ENCODE measurements at places on chromosomes 5 and 9.
A peak's percentile ranks its signal among the peaks of the same experiment; 100 is the strongest.

DNA sequence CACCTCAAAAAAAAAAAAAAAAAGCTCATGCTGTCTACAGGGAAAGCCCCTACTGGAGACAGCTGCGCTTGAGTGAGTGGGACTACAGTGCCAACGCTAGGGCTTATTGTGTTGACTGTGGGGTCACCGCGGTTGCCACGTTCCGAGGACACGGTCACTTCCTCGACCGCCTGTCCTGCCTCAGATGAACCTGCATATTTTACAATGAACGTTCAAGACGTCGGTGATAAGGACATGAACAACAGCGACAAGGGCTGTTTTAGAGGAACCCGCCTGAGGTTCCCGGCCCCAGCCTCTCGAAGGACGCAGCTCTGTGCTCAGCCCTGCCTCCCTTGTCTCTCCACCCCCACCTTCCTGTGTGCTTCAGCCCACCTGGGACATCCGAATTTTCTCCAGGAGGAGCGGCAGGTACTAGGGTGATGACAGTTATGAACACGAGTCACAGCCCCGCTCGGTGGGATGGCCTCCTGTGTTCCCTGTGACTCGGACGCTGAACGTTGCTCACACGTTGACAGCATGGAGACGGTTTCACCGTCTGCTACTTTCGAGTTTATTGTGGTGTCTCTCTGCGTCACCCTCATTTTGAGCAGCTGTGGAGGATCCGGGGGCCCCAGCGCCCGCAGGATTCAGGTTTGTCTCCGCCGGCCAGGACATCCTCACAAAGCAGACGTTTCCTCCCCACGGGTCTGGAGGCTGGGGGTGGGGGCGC lies 11.3 kb upstream of the DIPK1B start:
- peak; percentile 22 for DNase-seq

- DNase-seq = no peak
Observed at GRCh38 chr9:23663946-23664345, 162.1 kb downstream of the ELAVL2 start.

GRCh38 chr5:59021286-59021673 lies 438.4 kb downstream of the RAB3C start:
- no peak for DNase-seq

DNA sequence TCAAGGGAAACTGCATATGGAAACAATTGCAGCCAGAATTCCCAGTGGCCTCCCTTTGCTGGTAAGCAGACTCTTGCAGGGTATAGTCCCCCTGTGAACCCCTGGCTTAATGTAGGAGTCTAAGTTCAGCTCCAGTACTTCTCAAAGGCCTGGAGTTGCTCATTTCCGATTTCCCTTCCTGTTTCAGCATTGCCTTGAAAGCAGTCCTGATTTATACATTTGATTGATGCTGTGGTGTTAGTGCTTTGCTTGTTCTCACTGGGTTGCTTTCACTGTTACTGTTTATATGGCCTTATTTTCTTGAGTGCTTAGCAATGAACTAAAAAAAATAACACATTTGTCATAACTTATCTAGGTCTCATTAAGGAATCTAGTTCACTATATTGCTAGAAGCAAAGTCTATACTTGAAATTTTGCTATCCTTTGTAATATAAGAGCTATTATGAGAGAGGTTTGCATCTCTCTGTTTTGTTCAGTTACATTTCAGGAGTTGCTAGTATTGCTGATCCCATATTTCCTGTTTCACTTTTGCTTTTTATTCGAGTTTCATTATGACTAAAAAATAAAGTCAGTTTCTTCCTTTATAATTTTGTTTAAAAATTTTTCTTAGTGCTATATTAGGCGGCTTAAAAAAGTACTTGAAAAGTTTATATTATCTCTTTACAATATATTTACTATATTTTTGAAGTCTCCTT lies 122.4 kb upstream of the NMUR2 start:
- no peak for DNase-seq

GRCh38 chr5:24401773-24402172 lies 243.0 kb downstream of the CDH10 start:
- DNase-seq = no peak

DNA sequence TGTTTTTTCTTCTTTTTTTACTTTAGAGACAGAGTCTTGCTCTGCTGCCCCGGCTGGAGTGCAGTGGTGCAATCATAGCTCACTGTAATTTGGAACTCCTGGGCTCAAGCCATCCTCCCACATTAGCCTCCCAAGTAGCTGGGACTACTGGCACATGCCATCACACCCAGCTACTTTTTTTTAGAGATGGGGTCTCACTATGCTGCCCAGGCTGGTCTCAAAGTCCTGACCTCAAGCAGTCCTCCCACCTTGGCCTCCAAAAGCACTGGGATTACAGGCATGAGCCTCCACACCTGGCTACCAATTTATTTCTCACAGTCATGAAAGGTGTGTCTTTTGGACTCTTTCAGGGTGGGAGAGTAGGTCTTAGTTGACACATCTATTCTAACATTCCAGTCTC lies 83.0 kb upstream of the FAM120A start:
- no peak for DNase-seq

DNA sequence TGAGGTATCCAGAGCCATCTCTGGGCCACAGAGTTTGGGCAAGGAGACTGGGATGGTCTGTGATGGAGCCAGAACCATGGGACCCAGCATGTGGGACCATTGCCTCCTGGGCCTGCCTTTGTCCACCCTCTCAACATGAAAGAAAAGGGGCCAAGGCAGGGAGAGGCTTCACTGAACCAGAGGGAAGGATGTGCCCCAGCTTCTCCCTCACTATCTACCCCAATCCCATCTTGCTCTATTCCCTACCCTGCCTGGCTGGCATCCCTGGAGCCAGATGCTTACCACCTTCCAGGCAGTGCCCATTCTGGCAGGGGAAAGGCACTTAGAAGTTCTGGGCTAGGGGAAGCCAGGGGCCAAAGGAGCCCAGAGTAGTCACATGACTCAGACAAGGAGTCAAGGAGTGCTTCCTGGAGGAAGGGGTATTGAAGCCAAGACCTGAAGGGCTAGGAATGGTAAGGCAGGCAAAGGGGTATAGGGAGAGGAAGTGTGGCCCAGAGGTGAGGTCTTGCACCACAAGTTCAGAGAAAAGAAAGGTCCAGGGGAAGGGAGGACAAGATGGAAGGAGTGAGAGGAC lies 9.8 kb downstream of the PDLIM4 start:
- DNase-seq = no peak

GRCh38 chr5:140298183-140298601 lies 4.7 kb downstream of the PFDN1 start:
- no peak for DNase-seq

- DNase-seq = no peak
Observed at GRCh38 chr5:57559110-57559635, 76.6 kb upstream of the ACTBL2 start.

GRCh38 chr5:171596391-171596878 lies 177.0 kb downstream of the FGF18 start:
- no peak for DNase-seq

DNA sequence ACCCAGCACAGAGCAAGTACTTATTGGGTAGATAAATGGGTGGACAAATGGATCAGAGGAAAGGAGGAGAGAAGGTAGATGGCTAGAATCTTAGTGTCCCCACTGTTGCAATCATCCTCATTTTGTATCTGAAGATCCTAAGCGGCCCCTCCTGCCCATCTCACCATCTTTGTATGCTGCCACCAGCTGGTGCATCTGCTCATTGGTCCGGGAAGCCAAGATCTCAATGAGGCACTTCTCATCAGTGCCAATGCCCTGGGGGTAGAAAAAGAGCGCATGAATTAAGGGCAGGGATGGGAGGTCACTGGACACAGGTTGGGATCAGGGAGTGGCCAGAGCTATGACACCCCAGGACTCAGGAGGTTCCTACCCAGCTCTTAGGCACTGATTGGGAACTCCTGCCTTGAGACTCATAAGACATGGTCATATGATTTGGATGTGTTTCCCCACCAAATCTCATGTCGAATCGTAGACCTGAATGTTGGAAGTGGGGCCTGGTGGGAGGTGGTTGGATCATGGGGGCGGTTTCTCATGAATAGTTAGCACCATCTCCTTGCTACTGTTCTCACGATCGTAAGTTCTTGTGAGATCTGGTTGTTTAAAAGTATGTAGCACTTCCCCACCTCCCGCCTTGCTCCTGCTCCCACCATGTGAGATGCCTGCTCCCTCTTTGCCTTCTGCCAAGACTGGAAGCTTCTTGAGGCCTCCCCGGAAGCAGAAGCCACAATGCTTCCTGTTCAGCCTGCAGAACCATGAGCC lies 20.3 kb downstream of the ANXA6 start:
- DNase-seq = no peak

DNA sequence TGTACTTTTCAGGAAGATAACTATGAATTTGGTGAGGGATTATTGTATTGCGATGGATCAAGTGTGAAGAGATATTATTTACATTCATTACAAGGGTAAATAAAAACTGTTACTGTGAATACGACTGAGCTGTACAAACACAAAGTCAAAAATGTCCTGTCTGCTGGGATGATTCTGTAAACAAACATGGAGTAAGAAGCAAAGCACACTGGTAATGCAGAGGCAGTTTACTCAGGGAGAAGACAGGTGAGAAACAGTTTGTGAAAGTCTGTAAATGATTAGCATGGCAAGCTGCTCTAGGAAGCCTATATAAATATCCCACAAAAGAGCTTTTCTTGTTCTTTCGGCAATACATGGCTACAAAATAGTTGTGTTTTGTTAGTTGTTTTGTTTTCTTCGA lies 115.4 kb upstream of the GNA14 start:
- no peak for DNase-seq

DNA sequence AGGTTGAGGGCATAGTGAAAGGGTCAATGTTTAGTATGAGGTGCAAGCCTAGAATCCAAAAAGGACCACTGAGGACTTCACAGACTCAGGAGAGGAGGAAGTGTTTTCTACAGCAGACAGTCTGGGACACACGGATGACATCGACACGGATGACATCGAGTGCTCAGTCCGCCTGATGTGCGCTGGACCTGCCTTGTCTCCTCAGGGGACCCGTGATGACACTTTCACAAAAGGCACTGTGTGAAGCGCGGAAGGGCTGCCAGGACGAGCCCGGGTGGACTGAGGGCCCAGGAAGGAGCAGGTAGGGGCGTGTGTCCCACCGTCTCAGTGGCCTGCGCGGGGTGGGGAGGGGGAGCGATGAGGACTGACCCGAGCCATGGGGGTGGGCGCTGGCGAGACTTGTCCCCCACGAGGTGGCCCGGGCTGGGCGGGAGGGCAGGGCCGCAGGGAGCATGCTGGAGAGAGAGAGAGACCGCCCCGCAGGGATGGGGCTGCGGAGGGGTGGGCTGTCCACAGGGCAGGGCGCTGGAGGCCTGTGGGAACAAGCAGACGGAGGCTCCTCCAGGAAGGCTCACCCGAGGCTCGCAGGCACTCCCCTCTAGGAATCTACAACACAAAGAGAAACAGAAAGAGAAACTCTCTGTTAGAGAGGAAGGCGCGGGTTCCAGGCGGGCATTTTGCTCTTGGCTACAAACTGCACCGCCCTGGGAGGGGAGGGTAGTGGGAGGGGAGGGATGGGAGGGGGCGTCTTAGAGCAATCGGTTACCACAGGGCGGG lies 54.9 kb downstream of the USP20 start:
- DNase-seq = peak; percentile 50

DNA sequence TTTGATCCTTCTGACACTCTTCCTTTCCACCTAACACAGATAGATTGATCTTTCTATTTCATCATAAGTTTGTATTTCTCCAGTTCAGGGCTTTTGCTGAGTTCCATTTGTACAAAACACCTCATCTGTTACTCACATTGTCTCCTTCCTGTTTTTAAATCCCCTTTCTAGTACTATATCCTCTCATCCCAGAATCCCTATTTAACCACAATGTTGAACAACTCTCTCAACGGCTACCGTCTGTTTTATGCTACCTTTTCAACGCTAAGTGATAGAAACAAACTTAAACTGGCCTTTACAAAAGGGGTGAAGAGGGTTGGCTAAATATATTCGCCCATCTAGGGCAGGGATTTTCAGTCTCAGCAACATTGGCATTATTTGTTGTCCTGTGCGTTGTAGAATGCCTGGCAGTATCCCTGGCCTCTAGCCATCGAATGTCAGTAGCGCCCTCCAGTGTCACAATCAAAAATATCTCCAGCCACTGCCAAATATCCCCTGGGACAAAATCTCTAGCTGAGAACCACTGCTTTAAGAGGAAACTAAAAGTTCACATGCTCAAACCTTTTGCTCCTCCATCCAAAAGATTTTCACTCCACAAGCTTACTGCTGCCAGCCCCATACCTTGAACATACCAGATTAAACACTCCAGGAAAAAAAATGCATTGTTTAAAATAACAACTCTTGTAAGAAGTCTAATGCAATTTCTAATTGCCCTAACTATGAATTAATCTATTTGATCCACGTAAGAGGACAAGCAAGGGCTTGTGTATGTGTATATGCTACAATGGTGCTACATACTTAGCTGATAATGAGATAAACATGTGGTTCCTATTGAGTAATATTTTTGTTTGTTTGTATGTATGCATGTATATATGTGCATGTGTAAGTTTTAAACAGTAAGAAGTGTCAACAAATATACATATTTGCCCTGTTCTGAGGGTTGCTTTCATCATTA lies 344.0 kb downstream of the PTPRD start:
- no peak for DNase-seq

DNA sequence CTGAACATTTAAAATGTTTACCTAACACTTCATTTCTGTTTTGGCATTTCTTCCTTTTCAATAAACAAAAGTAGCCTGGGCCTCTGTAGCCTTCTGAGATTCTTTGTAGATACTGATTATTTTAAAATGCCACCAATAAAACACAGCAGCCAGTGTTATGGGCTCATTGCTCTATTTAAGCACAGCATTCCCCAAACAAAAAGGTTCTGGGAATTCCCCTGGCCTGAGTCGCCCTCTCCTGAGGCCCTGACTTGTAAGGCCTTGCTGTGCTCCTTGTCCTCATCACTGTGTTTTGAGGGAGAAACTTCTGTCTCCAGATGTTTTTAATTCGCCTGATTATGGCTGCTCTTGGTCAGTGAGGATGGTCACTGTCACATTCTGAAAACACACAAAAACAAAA lies 33.0 kb upstream of the CTXN3 start:
- DNase-seq = no peak

- DNase-seq = no peak
Observed at GRCh38 chr9:133916159-133916541, 76.0 kb downstream of the VAV2 start.

- no peak for DNase-seq
Observed at GRCh38 chr5:147957901-147958300, 51.6 kb upstream of the C5orf46 start.

GRCh38 chr9:112184221-112184620 lies 9.1 kb upstream of the SUSD1 start:
- no peak for DNase-seq

- DNase-seq = no peak
Observed at GRCh38 chr5:354581-355378, 33.3 kb downstream of the AHRR start.

DNA sequence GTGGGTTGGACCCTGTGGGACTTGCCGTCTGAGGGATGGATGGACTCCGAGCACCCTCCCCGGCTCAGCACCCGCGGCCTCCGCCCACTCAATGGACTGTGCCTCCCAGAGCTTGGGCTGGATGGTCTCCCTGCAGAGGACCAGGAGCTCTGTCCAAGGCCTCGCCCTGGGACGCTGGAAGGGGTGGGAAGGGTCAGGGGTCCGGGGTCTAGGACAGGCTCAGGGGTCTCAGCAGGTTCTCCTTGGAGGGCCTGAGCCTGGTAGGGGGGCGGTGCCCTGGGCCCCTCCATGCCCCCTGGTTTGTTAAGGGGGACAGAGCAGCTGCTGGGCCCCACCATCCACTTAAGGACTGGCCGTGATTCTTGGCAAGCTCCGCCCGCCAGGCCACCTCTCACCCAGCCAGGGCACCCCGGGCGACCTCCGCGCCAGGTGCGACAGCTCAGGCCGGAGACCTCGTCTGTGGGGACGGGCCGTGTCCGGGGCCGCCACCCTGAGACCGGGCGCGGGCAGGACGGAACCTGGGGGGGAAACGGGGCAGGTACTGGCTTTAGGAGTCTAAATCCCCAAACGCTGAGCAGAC lies 29.2 kb downstream of the EXOC3 start:
- no peak for DNase-seq

Data from activated naive CD4-positive, alpha-beta T cell (primary cell).